ENCODE measurements at places on chromosomes 2 and 18.

DNA sequence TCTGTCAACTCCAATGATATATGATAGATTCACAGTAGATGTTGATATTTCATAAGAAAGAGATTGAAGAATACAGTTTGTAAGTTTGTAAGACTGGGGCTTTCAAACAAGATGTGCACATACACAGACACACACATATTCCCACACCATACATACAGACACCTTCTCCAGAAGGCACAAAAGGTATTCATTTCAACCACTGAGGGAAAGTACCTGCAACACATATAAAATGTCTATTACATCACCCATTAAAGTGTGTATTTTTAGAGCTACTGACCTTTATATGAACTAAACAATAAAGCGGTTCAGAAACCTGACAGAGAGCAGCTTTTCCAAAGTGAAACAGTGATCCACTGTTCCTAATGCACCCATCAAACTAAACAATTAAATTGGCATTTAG, 53.3 kb downstream of the CCDC148 start:
- H3K27ac ChIP-seq: no peak overlapping the region
- H3K27me3 ChIP-seq: peaks cover 31% of the 10 kb centered on the region
- peaks cover under 1% of the 10 kb centered on the region for H3K36me3 ChIP-seq
- DNase-seq: no peak
- no peaks in the 10 kb centered on the region for H3K4me1 ChIP-seq
- no peak overlapping the region for H3K4me3 ChIP-seq

GRCh38 chr2:30223413-30223874, 7.9 kb upstream of the LBH start:
- peaks cover 4% of the 10 kb centered on the region for H3K36me3 ChIP-seq
- H3K4me1 ChIP-seq: peaks cover 59% of the 10 kb centered on the region

DNA sequence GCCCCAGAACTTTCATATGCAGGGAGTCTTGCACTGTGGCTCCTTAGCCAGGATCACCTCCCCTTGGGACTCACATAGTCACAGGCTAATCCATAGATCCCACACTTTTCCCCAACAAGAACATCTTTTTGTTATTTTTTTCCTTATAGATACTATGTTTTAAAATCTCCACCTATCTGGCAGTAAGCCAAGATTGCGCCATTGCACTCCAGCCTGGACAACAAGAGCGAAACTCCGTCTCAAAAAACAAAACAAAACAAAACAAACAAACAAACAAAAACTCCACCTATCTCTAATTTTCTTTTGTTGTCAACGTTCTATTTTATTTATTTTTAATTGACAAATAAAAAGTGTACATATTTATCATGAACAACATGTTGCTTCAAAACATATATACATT, 141.7 kb downstream of the PDE11A start:
- no peak overlapping the region for H3K4me3 ChIP-seq
- peaks cover 7% of the 10 kb centered on the region for H3K36me3 ChIP-seq
- peaks cover 13% of the 10 kb centered on the region for H3K27me3 ChIP-seq

DNA sequence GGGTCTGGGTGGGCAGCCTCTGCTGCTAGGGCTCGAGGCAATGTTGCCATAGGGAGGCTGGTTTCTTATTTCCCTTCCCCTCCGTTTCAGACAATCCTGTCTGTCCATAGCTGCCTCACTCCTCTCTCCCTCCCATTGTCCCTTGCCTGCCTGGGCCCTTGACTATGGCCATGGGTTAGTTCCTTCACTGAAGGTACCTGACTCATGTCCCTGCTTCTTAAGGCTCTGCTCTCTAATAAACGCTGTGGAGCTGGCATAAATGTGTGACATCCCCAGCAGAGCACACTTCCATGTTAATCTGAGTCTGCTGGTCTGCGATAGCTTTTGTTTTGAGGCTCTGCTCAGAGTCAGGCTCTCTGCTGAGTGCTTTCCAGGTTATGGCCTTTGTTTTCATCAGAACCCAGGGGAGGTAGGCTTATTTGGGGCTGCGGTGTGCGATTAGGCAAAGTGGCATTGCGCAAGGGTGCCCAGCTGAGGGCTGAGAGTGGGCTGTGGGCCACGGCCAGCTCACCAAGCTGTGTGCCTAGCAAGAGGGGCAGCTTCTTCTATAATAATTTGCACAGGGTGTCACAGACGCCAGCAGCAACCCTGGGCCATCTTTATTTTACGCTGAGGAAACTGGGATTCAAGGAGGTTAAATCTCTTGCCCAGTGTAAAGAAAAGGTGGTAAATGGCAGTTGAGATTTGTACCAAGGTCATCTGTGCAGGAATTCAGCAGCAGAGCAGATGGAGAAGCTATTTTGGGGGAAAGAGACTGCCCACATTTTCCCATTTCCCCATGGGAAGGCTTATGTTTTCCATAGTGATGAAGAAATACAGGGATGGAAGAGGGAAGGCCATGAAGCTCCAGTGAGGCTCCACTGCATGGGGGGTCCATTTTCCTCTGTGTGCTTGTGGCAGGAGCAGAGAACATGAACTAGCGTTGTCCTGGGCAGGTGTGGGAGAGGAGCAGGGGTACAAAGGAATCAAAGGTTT, 25.6 kb downstream of the MRPL33 start:
- no peak overlapping the region for H3K27ac ChIP-seq
- no peaks in the 10 kb centered on the region for H3K27me3 ChIP-seq
- H3K36me3 ChIP-seq: peaks cover 2% of the 10 kb centered on the region
- H3K4me3 ChIP-seq: no peak overlapping the region
- DNase-seq: no peak
- peaks cover 6% of the 10 kb centered on the region for H3K4me1 ChIP-seq

- H3K36me3 ChIP-seq: peaks cover 6% of the 10 kb centered on the region
- H3K27ac ChIP-seq: peak overlapping the region; percentile 24
- H3K4me1 ChIP-seq: peaks cover 11% of the 10 kb centered on the region
- peak overlapping the region; percentile 87 for H3K4me3 ChIP-seq
- no peak for DNase-seq
Measured at GRCh38 chr2:235493402-235493774, 455 bp upstream of the AGAP1 start.

- no peak overlapping the region for H3K4me3 ChIP-seq
- H3K27ac ChIP-seq: no peak overlapping the region
- DNase-seq: no peak
- H3K36me3 ChIP-seq: no peaks in the 10 kb centered on the region
- no peaks in the 10 kb centered on the region for H3K27me3 ChIP-seq
Measured at GRCh38 chr2:2871480-2872308, 505.9 kb downstream of the EIPR1 start.

DNA sequence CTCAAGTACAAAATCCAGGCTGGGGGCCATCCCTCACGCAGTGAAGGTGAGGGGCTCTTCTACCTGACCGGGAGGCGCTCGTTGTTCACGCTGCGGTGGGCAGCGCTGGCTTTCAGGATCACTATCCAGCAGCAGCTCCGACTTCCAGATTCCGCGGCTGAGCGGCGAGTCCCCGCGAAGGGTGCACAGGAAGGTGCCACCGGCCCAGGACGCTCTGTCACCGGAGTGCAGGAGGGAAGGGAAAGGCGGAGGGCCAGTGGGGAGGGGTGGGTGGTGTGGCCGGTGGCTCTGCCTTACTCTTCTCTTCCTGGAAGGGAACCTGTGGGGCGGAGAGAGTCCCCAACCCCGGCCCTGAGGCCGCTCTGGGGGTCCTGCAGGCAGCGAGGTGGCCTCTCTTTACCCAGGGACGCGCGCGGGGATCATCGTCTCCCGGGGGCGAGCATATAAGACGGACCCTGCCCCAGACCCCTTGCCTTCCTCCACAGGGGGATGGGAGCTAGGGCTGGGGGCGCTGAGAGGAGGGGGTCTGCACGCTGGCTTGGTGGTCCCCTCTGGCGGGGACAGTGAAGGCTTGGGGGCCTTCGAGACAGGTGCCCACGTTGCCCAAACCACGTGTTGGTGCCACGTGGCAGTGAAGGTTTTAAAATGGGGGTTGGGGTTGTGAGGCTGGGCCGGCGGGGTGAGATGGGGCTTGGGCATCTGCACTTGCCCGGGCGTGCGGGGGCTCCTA, 26.9 kb upstream of the HS6ST1 start:
- peaks cover 8% of the 10 kb centered on the region for H3K27me3 ChIP-seq
- no peak for DNase-seq
- H3K4me1 ChIP-seq: peaks cover 2% of the 10 kb centered on the region
- no peaks in the 10 kb centered on the region for H3K36me3 ChIP-seq
- no peak overlapping the region for H3K4me3 ChIP-seq

GRCh38 chr2:6233993-6234392, 541.8 kb downstream of the SOX11 start:
- no peak overlapping the region for H3K27ac ChIP-seq
- H3K27me3 ChIP-seq: no peaks in the 10 kb centered on the region
- no peaks in the 10 kb centered on the region for H3K4me1 ChIP-seq
- DNase-seq: no peak

DNA sequence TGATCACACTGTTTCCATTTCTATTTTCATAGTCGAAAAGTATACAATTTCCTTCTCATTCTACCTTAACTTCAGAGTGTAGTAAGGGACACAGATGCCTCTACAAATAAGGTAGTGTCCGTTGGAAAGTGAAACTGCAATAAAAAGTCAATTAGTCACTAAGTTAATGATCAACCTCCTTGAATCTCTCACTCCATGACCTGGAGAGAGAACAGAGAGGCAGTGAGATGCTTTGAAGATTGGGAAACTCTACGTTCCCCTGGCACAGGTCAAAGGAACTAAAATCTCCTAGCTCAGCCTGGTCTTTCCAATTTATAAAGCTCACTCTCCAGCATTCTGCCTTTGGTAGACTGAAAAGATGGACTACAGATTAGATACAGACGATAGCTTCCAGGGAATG, 153.8 kb upstream of the ACAA2 start:
- peaks cover 26% of the 10 kb centered on the region for H3K27me3 ChIP-seq
- H3K27ac ChIP-seq: no peak overlapping the region
- no peak overlapping the region for H3K4me3 ChIP-seq
- no peaks in the 10 kb centered on the region for H3K4me1 ChIP-seq
- DNase-seq: no peak

- no peaks in the 10 kb centered on the region for H3K27me3 ChIP-seq
- H3K36me3 ChIP-seq: no peaks in the 10 kb centered on the region
- no peaks in the 10 kb centered on the region for H3K4me1 ChIP-seq
- no peak overlapping the region for H3K4me3 ChIP-seq
- DNase-seq: no peak
- no peak overlapping the region for H3K27ac ChIP-seq
Measured at GRCh38 chr2:225765820-225766219, 366.3 kb downstream of the NYAP2 start.

DNA sequence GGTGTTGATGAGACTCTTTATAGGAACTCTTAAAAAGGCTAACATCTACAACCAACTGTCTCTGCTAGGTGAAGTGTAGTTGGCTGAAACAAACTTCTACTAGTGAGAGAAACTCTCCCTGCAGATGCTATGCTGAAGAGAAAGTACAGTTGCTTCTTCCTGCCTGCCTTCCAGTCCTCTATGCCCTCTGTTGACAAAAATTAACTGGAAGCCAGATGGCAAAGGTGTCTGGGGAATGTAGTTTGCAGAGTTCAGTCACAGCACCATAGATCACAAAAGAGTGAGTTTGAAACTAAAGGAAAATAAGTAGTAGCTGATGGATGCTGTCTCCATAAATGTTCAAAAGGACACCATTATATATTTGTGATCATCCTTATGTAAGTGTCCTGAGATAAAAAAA, 958.8 kb upstream of the NRXN1 start:
- H3K4me3 ChIP-seq: no peak overlapping the region
- no peak for DNase-seq
- H3K36me3 ChIP-seq: no peaks in the 10 kb centered on the region
- no peaks in the 10 kb centered on the region for H3K4me1 ChIP-seq
- no peak overlapping the region for H3K27ac ChIP-seq

GRCh38 chr2:96881349-96882195, 11.7 kb upstream of the SEMA4C start:
- H3K27me3 ChIP-seq: no peaks in the 10 kb centered on the region
- H3K36me3 ChIP-seq: no peaks in the 10 kb centered on the region
- peaks cover 10% of the 10 kb centered on the region for H3K4me1 ChIP-seq
- no peak for DNase-seq
- peak overlapping the region; percentile 52 for H3K27ac ChIP-seq

GRCh38 chr18:41599466-41599865, 355.6 kb upstream of the PIK3C3 start:
- no peak overlapping the region for H3K27ac ChIP-seq
- H3K4me3 ChIP-seq: no peak overlapping the region
- no peaks in the 10 kb centered on the region for H3K36me3 ChIP-seq

DNA sequence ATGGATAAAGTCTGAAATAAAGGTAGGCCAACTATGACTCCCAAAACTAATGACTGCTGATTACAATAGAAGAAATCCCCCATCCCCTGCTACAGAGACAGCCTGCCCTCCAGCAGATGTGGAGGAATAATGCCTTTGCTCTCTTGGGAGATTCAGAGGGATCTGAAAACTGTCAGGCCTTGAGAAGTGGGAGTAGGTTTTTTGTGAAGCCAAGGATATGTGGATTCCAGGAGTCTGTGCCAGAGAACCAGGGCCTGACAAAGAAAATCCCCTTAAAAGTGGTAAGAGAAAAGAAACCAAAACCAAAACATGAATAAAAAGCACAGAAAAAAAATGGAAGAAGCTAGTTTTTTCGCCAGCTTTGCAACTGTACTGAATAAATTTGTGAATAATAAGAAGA, 397.6 kb downstream of the ZNF521 start:
- no peaks in the 10 kb centered on the region for H3K27me3 ChIP-seq
- H3K4me3 ChIP-seq: no peak overlapping the region
- H3K4me1 ChIP-seq: no peaks in the 10 kb centered on the region
- no peak overlapping the region for H3K27ac ChIP-seq
- no peaks in the 10 kb centered on the region for H3K36me3 ChIP-seq

GRCh38 chr2:219959471-219959870, 332.0 kb downstream of the SLC4A3 start:
- no peak overlapping the region for H3K4me3 ChIP-seq
- H3K4me1 ChIP-seq: no peaks in the 10 kb centered on the region
- no peaks in the 10 kb centered on the region for H3K27me3 ChIP-seq
- H3K36me3 ChIP-seq: no peaks in the 10 kb centered on the region
- no peak overlapping the region for H3K27ac ChIP-seq

- no peaks in the 10 kb centered on the region for H3K36me3 ChIP-seq
- no peak overlapping the region for H3K27ac ChIP-seq
- no peaks in the 10 kb centered on the region for H3K27me3 ChIP-seq
- no peaks in the 10 kb centered on the region for H3K4me1 ChIP-seq
- DNase-seq: no peak
Measured at GRCh38 chr2:39728941-39729351, 50.1 kb downstream of the THUMPD2 start.

DNA sequence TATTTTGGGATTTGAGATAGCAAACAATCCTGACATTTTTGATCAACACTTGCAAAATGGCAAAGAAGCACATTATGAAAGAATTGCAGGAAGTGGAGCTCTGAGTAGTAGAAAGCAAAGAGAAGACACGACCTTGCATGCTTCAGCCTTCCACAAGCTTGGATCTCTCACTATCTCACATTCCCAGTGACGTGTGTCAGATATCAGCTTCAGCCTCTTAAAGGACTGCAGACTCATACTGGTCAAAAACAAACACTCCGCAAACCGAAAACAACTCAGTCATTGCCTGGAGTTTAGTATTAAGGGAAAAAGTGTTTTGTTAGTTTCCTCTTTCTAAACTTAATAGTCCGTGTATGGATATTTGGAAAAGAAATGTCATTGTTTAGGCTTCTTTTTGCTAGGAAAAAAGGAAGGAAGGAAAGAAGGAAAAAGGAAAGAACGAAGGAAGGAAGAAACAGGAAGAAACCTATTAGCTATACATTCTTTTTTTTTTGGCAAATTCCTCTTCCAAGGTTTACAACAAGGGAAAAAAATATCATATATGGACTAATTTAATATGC, 32.6 kb upstream of the SLC40A1 start:
- H3K27me3 ChIP-seq: no peaks in the 10 kb centered on the region
- no peak overlapping the region for H3K27ac ChIP-seq
- DNase-seq: no peak
- no peaks in the 10 kb centered on the region for H3K36me3 ChIP-seq
- H3K4me1 ChIP-seq: no peaks in the 10 kb centered on the region
- H3K4me3 ChIP-seq: no peak overlapping the region

Data from effector memory CD8-positive, alpha-beta T cell (primary cell).